ENCODE measurements at places on chromosomes 4 and X. TPM values are rescaled to one million over a fixed set of nuclear protein-coding genes. Genes with fewer than 3 reads are reported as not detected.

The TRO gene
- 8.6 TPM for total RNA-seq

The NDP gene
- total RNA-seq: not detected

The FOXR2 gene
- not detected for total RNA-seq

The MAGEB1 gene
- not detected for total RNA-seq

The RGN gene
- total RNA-seq: 23.3 TPM

DNA sequence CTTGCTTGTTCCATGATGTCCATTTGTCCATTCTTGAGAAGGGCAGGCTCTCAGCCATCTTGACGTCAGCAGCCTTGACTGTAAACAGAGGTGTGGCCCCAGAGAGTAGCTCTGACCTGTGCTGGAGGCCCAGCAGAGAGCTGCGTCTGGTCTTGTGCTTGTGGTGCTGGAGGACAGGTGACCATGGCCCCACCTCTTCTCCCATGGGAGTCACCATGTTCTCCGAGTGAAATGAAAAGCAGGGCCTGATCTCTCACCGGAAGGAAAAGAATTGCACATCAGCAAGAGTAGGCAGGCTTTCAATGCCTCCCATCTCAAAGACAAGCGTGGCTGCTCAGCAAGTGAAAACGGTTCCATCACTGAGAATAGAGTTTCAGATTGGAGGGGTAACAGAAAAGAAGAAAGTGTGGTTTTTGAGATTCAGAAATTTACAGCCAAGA is 11.5 kb downstream of the PARM1 start:
- no peak overlapping the region for H3K27ac ChIP-seq
- peaks cover 16% of the 10 kb centered on the region for H3K4me1 ChIP-seq
- H3K27me3 ChIP-seq: no peaks in the 10 kb centered on the region
- DNase-seq: peak; percentile 64

- H3K27ac ChIP-seq: no peak overlapping the region
- no peak overlapping the region for H3K4me3 ChIP-seq
- H3K4me1 ChIP-seq: peaks cover 4% of the 10 kb centered on the region
Measured at GRCh38 chr4:120869613-120870278, 52.8 kb downstream of the PRDM5 start.

DNA sequence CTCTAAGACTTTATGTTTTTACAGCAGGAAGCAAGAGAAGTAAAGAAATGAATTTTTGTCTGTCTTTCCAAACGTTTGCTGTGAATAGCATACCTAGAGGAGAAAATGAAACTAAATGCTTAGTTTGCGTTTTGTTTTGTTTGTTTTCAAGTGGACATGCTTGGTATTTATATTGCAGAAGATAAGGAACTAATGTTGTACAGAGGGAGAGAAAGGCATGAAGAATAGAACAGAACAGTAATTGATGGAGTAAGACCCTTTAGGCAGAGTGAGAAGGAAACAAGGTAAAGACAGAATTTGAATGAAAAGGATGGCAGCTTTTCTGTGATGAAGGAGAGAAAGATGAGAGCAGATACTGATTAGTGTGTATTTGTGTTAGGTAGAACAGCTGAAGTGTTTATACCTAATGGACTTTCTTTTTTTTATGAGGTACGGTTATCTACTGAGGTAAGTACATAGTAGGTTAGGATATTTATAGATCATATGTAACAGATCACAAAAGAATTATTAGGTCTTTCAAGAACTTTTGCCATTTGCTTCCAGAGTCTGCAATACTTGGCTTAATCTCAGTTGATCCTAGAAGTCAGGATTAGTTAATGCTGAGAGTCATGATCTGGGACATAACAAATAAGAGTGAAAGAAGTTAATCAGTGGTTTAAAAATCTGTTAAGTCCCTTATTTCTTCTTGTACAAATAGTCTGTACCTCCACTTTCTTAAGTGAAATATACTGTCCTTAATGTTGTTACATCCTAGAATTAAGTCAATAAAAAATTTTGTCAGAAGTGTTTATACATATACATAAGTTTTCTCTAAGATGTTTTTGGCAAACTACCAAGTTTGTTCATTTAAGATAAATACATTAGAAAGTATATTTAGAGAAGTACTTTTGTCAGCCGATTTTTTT is 36.8 kb downstream of the FABP2 start:
- H3K4me1 ChIP-seq: no peaks in the 10 kb centered on the region
- H3K4me3 ChIP-seq: peak overlapping the region; percentile 11
- peaks cover 9% of the 10 kb centered on the region for H3K36me3 ChIP-seq
- no peaks in the 10 kb centered on the region for H3K27me3 ChIP-seq

DNA sequence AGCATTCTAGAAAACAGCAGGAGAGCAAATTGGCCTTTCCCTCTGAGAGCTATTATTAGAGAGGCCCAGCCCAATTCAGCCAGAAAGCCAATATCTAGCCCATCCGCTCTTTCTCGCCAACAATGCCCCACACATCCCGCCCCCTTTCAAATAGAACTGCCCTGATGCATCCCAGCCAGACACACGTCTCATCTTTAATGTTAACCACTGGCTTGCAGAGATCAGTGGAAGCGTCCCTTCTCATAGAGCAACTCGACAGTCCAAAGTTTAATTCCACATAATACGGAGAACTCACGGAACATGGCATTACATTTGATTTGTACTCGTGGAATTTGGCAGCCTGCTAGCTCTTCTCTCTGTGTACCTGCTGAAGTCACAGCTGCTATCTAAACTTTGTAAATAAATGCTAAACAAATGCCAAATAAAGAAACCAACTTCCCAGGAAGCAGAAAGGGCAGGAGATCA is 304.4 kb downstream of the DHX15 start:
- H3K27ac ChIP-seq: no peak overlapping the region
- no peaks in the 10 kb centered on the region for H3K4me1 ChIP-seq
- H3K4me3 ChIP-seq: no peak overlapping the region

DNA sequence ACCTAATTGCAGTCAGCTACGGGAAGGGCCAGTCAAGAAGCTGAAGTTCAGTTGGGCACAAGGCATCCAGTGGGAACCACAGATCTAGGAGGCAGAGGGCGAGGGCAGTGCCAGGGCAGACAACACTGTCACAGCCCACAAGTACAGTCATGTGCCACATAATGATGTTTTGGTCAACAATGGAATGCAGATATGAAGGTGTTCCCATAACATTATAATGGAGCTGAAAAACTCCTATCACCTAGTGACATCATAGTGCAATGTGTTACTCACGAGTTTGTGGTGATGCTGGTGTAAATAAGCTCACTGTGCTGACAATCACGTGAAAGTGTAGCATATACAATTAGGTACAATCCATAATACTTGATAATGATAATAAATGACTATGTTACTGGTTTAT is 4.5 kb upstream of the TMEM255A start:
- no peak for DNase-seq
- no peak overlapping the region for H3K27ac ChIP-seq
- no peaks in the 10 kb centered on the region for H3K36me3 ChIP-seq
- no peak overlapping the region for H3K4me3 ChIP-seq

DNA sequence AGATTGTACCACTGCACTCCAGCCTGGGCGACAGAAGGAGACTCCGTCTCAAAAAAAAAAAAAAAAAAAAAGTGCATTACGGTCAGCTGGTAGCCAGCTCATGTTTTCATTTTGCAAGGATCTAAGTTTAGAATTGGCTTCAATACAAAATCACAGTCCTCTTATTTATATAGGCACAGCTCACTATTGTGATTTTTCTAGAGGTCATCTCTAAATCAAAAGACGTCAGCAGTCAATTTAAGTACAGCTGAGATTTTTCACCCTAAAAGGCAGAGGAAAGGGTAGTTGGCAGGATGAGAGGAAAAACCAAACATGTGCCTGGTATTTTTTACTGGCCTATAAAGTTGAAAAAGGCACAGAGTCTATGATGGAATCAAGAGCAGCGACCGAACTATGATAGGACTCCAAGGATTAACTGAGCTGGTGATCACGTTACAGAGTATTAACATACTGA is 30.8 kb downstream of the ASB5 start:
- H3K27me3 ChIP-seq: no peaks in the 10 kb centered on the region
- no peak overlapping the region for H3K27ac ChIP-seq
- no peak overlapping the region for H3K4me3 ChIP-seq
- no peaks in the 10 kb centered on the region for H3K4me1 ChIP-seq

DNA sequence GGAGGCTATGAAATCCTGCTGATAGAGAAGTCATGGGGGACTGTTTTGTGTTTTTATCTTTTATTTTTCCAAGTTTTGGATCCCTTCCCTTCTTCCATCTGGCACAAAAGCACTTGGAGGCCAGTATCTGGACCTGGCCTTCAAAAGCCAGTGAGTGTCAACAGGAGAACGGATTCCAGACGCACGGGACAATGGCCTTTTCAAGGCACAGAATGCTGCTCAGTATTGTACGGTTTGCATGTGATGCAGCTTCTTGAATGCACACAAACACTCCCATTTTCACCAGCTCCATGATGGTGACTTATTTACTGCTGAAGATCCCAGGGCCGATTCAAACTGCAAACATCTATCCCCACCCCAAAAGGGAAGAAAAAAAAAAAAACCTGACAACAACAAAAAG is 145.4 kb downstream of the CPEB2 start:
- H3K27me3 ChIP-seq: no peaks in the 10 kb centered on the region
- no peak overlapping the region for H3K27ac ChIP-seq
- no peaks in the 10 kb centered on the region for H3K4me1 ChIP-seq
- H3K36me3 ChIP-seq: no peaks in the 10 kb centered on the region
- no peak for DNase-seq
- no peak overlapping the region for H3K4me3 ChIP-seq

- H3K4me1 ChIP-seq: no peaks in the 10 kb centered on the region
- H3K36me3 ChIP-seq: no peaks in the 10 kb centered on the region
- no peak overlapping the region for H3K4me3 ChIP-seq
- no peaks in the 10 kb centered on the region for H3K27me3 ChIP-seq
Measured at GRCh38 chr4:123966990-123967769, 570.6 kb downstream of the SPRY1 start.

- H3K36me3 ChIP-seq: no peaks in the 10 kb centered on the region
- H3K4me3 ChIP-seq: no peak overlapping the region
- H3K27me3 ChIP-seq: no peaks in the 10 kb centered on the region
- no peak overlapping the region for H3K27ac ChIP-seq
- H3K4me1 ChIP-seq: peaks cover 6% of the 10 kb centered on the region
Measured at GRCh38 chr4:150491132-150492049, 90.6 kb upstream of the MAB21L2 start.

GRCh38 chrX:22533898-22534297 is 261.2 kb downstream of the CBLL2 start:
- no peak for DNase-seq
- peaks cover 3% of the 10 kb centered on the region for H3K27me3 ChIP-seq
- no peak overlapping the region for H3K27ac ChIP-seq
- H3K4me1 ChIP-seq: no peaks in the 10 kb centered on the region

GRCh38 chrX:39309721-39310152 is 508.5 kb downstream of the MID1IP1 start:
- H3K4me1 ChIP-seq: no peaks in the 10 kb centered on the region
- no peaks in the 10 kb centered on the region for H3K27me3 ChIP-seq
- H3K4me3 ChIP-seq: no peak overlapping the region
- H3K36me3 ChIP-seq: no peaks in the 10 kb centered on the region

DNA sequence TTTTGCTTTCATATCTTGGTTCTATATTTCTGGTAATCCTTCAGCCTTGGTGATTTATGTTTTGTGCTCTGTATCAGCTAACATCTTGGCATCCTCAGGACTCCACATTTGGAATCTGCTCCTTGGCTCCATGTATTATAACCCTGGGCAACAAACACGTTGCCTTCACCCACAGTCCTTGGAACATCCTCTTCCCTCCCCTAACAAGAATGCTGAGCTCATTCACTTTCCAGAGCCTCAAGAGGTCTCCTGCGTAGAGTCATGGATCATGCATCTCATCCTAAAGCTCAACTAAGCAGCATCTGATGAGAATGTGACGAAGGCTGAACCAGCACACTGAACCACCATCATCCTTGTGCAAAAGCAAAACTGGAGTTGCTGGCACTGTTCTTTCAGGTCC is 60.5 kb upstream of the C1GALT1C1 start:
- no peaks in the 10 kb centered on the region for H3K27me3 ChIP-seq
- no peak overlapping the region for H3K27ac ChIP-seq
- H3K36me3 ChIP-seq: no peaks in the 10 kb centered on the region

DNA sequence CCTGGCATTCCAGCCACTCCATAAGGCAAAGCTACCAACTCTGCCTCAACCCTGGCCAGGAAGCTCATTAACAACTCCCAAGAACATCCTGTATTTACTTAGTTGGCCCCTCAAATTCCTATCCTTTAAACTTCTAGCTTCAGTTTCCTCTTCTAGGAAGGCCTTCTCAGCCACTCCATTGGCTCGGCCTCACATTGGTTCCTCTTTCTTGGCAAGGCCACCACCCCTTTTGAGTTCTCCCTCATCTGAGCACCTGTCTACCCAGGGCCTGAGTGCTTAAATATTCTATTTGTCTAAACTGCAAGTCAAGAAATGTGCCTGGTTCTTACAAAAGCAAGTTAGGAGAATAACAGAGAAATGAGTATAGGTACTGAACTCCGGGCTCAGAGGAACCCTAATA is 10.0 kb downstream of the SMC1A start:
- H3K27ac ChIP-seq: no peak overlapping the region
- peaks cover 18% of the 10 kb centered on the region for H3K36me3 ChIP-seq
- no peak for DNase-seq
- H3K4me3 ChIP-seq: no peak overlapping the region
- H3K4me1 ChIP-seq: no peaks in the 10 kb centered on the region

DNA sequence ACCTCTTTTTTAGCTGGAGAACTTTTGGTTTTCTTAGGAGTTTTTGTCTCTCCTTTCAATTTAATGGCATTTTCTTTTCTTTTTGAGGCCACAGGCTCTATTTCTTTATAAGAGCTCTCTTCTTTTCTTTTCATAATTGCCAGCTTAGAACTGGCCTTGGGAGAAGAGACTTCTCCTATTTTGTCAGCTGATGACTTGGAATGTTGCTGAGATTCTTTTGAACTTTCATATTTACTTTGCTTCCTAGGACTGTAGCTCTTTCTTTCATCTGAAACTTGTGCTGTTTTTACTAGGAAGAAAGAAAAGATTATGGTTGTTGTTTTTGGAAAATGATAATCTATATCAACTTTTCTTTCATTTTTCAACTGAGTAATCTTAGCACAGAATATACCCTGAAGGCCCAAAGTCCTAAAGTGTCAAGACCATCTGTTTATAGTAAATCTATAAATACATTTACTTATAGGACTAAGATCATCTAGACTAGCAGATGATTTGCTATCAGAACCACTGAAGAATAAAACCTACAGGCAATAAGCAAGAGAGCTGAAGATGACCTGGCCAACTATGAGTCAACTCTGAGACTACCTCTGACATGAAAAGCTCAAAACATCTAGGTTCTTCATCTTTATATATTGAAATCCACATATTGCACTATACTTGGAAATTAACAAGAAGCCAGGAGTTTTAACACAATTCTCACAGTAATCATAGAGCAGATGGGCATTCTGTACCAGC is 45.6 kb downstream of the RFC1 start:
- H3K27ac ChIP-seq: no peak overlapping the region
- peaks cover 4% of the 10 kb centered on the region for H3K36me3 ChIP-seq
- peaks cover 10% of the 10 kb centered on the region for H3K4me1 ChIP-seq
- no peak for DNase-seq
- H3K4me3 ChIP-seq: no peak overlapping the region
- no peaks in the 10 kb centered on the region for H3K27me3 ChIP-seq

DNA sequence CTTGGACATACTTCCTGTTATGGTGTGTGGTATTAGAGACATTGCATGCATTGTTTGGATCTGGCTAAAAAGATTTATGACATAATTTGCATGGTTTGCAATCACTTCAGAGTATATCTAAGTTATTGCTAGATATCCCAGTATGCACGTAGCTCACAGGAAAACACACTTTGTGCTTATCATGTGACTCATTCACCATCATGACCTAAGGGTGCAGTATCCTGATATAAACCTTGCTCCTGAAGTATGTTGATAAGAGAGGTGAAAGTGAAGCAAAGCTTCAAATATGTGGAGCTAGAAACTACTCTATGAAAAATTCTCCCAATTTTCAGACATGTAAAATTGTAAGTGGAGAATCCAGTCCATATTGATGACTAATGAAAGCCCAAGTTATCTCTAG is 46.9 kb upstream of the GRXCR1 start:
- H3K27me3 ChIP-seq: no peaks in the 10 kb centered on the region
- H3K4me3 ChIP-seq: no peak overlapping the region
- DNase-seq: no peak
- no peaks in the 10 kb centered on the region for H3K36me3 ChIP-seq
- H3K4me1 ChIP-seq: no peaks in the 10 kb centered on the region
